SIG-M5 (cell line): ENCODE measurements at places on chromosomes 16 and 17.

DNA sequence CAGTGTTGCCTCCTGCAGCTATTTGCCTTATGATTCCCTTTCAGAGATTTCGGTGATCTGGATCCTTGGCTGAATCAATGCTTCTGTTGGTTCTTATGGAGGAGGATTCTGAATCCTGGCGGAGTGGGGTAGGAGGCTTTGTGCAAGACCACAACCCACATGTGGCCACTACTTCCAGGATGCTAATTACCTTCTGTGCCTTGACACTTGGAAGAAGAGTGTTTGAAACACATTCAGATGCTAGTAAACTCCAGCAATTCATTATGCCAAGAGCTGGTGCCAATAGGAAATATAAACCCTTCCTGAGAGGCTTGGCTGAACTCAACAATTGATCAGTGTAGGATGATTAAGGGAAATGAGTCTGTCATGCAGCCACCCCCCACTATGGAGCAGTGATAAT is 12.1 kb upstream of the NLRP1 start:
- DNase-seq: no peak

GRCh38 chr17:50149417-50150353 is 792 bp downstream of the PPP1R9B start:
- DNase-seq: no peak

DNA sequence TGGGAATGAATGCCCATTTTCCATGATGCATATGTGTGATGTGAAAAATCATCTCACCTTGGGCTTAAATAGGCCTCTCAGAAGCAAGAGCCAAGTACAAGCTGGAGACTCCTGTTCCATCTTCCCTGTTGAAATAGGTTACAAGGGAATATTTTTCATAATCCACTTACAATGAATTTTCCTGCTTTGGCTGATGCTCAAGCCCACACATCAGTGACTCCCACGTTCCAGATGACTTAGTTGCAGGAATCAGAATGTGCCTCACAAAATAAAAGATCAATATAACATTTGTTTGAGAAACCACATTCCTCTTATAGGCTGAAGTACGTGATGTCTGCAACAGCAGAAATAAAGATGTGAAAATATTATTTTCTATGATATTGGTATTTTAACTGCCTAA is 24.1 kb downstream of the ANKFN1 start:
- DNase-seq: no peak

GRCh38 chr16:4377573-4378154 is 6.0 kb downstream of the VASN start:
- no peak for DNase-seq
